ENCODE measurements at places on chromosomes 2 and 18.

DNA sequence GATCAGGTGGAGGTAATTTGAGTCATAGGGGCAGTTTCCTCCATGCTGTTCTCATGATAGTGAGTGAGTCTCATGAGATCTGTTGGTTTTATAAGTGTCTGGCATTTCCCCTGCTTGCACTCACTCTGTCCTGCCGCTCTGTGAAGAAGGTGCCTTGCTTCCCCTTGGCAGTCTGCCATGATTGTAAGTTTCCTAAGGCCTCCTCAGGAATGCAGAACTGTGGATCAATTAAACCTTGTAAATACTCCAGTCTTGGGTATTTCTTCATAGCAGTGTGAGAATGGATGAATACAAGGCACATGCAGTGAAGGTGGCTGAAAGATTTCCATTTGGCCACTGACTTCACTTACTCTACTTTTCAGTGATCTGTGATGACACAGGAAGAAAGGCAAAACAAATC lies 133.7 kb downstream of the SH3BP4 start:
- no peak for DNase-seq

GRCh38 chr18:43952398-43952797 lies 675.1 kb upstream of the SYT4 start:
- DNase-seq = no peak

GRCh38 chr2:85935170-85935745 lies 46.5 kb upstream of the ST3GAL5 start:
- peak; percentile 17 for DNase-seq

DNA sequence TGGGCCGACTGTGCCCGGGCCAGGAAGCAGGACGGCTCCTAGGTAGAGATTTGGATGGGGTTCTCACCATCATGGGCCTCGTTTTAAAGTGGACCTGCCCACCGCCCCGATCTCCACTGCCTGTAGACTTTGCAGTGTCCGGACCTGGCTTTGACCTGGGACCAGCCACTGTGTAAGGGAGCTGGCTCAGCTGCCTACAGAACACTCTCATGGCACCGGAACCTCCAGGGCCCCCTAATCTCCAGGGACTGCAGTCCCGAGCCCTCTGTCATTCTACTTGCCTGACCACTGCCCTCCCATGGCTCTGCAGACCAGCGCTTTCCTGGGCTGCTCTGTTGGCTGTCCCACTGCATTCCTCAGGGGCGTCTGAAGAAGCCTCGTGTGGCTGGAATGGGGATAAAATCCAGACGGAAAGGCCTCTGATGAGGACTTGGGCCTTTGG lies 120.8 kb downstream of the GLI2 start:
- DNase-seq = peak; percentile 62

GRCh38 chr2:201794294-201794693 lies 12.0 kb upstream of the CDK15 start:
- no peak for DNase-seq

- DNase-seq = no peak
Observed at GRCh38 chr2:177673602-177674595, 281.3 kb downstream of the AGPS start.

DNA sequence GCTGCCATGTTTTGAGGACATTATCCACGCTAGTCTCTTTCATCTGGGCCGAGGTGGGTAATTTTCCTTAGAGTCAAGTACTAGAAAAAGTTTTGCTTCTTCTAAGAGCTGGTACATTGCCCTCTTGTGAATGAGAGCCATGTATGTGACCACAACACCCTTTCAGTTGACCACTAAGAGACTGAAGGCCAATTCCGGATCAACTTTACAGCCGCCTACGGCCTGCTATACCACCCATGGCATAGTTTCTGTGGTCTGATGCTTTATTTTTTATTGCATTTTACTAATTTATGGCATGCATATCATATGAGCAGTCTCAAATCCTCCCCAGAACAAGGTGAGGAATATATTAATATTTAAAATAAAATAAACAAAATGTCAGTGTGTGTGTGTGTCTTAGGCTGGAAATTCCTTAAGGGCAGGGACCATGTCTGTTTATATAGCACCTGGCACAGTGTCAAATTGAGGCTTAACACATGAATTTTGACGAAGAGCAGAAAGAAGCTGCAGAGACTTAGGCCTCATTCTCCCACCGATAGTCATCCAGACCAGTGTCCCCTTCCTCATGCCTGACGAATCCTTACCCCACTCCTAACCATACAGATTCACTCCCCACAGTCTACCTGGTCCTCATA lies 35.4 kb downstream of the PSD4 start:
- no peak for DNase-seq

DNA sequence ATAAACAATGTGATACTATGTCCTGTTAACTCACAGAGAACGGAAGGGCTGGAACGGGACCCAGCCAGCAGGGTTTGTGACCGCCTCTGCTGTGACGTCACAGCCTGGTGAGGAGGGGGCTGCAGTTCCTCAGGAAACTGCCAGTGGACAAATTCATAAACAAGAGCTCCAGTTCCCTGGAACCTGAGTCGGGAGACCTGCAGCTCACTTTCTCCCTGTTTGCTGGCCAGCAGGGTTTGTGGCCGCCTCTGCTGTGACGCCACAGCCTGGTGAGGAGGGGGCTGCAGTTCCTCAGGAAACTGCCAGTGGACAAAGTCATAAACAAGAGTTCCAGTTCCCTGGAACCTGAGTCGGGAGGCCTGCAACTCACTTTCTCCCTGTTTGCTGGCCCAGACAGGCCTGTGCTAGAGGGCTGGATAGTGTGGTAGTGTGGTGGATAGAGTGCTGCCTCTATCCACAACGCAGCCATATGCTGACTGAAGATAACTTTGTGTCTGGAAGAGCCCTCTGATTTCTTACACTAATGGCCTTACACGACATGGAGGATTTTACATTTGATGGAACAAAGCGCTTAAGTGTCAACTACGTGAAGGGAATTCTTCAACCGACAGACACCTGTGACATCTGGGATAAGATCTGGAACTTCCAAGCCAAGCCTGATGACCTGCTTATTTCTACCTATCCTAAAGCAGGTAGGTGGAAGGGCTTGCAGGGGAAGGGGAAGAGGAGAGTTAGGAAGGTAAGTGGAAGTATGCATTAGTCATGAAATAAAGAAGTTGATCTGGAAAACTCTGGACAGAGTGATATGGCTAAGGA lies at the start of gene SULT1C4:
SULT1C4 (plus strand) TSS at position 140 of the 816 bp plus-strand sequence; CDS start at position 524, 384 bp downstream.
- peak; percentile 96 for DNase-seq

- DNase-seq = no peak
Observed at GRCh38 chr2:67614454-67614853, 217.3 kb downstream of the ETAA1 start.

GRCh38 chr2:62587592-62587991 lies 81.6 kb upstream of the TMEM17 start:
- DNase-seq = no peak

DNA sequence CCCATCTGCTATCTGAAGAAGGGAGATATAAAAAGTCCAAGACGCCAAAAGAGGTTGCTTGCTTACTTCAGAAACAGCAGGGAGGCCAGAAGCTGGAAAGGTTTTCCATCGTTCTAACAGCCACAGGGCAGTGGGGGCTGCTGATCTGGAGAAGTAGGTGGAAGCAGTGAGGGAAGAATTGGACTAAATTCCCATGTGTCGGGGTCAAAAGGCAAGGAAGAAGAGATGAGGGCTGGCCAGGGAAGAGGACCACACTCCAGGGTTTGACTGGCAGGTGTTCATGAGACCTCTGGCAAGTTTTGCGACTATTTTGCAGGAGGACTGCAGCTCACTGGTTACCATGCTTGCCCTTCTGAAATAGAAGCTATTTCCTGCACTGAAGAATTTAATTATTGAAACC lies 91.0 kb downstream of the SCG2 start:
- DNase-seq = no peak

DNA sequence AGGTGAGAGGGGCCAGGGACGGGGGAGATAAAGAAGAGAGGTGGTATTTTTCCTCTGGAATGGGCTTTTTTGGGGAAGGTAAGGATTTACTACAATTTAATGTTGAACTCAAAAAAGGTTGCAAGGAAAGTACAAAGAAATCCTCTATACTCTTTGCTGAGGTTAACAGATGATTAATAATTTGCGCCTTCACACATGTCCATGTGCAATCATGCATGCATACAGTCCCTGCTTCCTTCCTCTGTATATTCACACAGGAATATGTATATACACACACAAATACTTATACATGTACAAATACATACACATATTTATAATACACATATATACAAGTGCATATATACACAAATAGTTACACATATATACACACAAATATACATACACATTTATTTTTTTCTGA lies 193.4 kb downstream of the NBAS start:
- no peak for DNase-seq

- DNase-seq = no peak
Observed at GRCh38 chr2:71829008-71829407, 318.7 kb downstream of the CYP26B1 start.

DNA sequence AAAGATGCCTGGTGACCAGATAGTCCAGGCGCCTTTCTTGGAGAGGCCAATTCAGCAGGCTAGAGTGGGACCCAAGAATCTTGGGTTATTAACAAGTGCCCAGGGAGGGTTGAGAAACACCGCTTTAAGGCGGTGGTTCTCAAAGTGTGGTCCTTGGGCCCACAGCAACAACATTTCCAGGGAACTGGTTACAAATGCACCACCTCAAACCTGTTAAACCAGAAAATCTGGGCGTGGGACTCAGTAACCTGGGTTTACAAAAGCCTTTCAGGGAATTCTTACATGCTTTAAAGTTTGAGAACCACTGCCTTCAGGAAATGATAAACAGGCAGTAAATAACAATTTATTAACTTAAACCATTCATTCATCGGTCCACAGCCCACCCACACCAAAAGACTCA lies 92.5 kb downstream of the SP3 start:
- no peak for DNase-seq

DNA sequence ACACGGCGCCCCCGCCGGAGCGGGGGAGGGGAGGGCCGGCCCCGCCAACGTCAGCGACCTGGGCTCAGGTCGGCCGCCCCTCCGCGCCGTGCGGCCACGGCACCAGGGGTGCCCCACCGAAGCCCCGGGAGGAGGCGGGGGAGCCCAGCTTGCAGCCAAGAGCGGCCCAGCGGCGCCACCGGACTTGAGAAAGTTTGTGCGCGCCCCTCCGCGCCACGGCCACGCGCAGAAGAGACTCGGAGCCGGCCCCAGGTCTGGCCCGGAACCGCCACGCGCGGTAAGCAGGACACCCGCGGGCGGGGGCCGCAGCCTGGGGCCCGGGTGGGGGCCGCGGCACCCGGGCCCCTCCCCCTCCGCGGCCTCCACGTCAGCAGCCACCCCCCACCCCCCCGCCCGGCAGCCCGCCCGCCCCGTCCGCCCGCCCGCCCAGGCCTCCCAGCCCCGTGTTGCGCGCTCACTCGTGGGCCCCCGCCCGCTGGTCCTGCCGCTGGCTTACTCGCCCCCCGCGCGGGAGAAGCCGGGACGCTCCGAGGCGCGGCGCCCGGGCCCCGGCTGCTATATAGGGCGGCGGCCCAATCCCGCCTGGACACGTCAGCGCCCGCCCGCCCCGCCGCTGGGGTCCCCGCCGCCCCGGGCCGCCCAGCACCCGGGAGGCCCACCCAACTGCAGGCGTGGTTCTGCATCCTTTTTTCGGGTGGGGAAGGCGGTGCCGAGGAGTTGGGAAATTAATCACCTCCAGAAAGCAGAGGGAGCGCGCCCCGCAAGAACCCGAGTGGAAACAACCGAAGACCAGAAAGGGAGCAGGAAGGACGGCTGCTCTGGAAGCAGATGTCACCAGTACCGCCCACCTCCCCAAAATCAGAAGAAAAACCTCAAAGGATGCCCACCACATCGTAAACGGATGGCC lies 42.9 kb downstream of the HDLBP start:
- peak; percentile 75 for DNase-seq

GRCh38 chr2:119523383-119523951 lies 816 bp downstream of the SCTR start:
- no peak for DNase-seq

DNA sequence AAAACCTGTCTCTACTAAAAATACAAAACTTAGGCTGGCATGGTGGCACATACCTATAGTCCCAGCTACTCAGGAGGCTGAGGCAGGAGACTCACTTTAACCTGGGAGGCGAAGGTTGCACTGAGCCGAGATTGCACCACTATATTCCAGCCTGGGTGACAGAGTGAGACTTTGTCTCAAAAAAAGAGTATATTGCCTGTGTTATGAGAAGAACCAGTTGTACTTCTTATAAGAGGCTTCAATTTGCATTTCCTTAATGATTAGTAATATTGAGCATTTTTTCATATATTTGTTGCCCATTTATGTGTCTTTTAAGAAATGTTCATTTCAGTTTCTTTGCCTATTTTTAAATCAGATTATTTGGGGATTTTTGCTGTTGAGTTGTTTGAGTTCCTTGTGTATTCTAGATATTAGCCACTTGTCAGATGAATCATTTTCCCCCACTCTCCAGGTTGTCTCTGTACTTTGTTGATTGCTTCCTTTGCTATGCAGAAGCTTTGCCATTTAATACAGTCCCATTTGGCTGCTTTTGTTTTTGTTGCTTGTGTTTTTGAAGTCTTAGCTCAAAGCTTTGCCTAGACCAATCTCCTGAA lies 75.8 kb upstream of the LRPPRC start:
- DNase-seq = no peak

DNA sequence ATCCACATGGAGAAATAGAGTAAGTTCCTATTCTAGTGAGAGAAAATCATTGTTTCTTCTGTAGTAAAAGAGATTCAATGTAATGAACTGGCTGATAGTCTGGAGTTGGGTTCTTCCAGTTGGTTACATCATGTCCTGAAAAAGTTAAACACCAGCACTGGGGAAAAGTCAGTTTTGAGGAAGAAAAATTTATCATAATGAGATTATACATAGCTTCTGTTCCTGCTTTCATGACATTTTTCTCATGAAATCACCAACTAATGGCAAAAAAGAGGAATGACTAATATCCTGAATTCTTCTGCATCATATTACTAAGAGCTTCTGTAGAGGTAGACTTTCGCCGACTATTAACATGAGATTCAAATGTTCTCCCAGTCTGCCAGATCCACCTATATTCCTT lies 69.2 kb upstream of the SLC9A2 start:
- DNase-seq = no peak

DNA sequence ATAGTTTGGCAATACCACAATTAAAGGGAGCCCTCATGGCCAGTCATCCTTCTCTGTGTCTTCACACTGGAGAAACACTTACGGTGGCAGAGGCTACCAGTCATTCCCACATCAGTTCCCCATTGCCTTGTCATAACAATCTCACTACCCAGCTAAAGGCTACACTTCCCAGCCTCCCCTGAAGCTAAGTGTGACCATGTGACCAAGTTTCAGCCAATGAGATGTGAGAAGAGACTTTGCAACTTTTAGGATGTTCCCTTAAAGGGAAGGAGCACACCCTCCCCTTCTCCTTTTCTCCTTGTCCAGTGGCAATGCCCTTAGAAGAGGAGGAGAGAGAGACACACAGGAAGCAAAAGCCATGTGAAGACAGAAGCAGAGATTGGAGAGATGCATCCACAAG lies 89.0 kb upstream of the RAB12 start:
- no peak for DNase-seq

All from eye (tissue), 1 donor.